ENCODE measurements at places on chromosomes 2 and 18.

GRCh38 chr2:20423847-20424246 is 23.0 kb upstream of the RHOB start:
- no peak for DNase-seq

- peak; percentile 53 for DNase-seq
These were observed 1.8 kb upstream of the NPAS2 start for GRCh38 chr2:100818003-100818605.

- DNase-seq = peak; percentile 71
These were observed 54.5 kb downstream of the DOCK10 start for GRCh38 chr2:224987733-224988132.

DNA sequence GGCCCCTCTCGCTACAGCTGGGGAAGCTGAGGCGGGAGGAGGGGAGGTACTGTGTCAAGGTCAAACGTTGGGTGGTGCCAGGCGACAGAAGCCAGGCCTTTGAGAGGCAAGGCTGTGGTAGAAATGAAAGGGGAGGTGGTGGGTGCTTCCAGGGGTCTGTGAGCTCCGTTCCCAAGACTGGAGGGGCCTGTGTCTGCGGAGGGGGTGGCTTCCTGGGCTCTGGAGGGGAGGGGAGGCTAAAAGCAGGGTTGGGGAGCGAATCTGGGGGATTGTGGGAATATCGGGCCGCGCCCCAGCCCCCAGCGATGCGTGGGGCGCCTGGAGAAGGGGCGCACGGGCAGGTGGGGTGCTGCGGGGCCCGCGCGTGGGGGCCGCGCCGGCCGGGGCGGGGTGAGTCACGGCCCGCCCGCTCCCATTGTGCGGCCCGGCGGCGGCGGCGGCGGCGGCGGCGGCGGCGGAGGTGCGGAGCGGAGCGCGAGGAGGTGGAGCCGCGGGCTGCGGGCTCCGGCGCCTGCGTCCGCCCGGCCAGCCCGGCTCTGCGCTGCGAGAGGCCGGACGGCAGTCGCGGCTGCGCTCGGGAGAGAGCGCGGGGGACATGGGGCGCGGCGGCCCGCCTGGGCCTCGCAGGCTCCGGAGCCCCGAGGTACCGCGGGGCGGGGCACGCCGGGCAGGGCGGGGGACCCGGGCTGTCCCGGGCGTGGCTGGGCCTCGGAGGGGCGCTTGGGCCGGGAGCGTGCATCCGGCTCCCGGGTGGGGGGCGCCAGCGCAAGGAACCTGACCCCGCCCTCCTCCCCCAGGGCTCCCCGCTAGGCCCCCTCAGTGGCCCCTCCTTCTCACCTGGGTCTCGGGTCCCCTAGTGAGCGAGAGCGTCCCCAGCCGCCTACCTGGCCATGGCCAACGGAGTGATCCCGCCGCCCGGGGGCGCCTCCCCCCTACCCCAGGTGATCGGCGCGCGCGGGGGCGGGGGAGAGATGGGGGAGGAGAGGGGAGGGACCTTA is at the start of gene SLC4A3:
SLC4A3 (plus strand) TSS at position 528 of the 998 bp plus-strand sequence; CDS start at position 891, 363 bp downstream.
- DNase-seq = peak; percentile 63

DNA sequence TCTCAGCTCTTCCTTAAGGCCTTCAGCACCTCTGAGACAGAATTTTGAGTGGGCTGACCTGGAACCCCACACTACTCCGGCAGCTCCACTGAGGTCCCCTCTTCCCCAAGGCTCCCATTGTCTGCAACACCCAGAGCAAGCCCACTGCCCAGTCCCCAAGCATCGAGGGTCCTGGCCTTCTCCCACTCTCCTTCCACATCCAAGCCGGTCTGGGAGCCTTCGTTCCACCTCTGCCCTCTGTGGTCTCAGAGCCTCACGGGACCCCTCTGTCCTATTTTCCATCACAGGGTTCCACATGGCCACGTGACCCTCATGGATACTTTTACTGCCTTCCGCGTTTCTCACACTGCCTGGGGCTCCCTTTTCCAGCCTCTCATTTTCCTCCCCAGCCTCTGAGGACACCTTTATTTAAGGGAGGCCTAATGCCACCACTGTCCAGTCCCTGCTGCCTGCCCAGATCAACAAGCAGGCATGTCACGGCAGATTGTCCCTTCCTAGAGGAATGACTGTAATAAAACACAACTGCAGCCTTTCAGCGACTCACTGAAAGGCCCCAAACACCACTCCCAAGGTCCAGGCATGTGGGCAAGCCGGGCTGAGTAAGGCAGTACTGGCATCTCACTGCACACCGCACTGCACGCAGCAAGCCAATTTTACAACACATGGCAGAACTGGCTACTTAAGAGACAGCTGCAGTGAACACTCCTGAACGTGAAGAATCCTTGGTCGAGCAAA is 7.9 kb upstream of the SALL3 start:
- no peak for DNase-seq

GRCh38 chr2:220915092-220915623 is 656.9 kb downstream of the EPHA4 start:
- DNase-seq = no peak

DNA sequence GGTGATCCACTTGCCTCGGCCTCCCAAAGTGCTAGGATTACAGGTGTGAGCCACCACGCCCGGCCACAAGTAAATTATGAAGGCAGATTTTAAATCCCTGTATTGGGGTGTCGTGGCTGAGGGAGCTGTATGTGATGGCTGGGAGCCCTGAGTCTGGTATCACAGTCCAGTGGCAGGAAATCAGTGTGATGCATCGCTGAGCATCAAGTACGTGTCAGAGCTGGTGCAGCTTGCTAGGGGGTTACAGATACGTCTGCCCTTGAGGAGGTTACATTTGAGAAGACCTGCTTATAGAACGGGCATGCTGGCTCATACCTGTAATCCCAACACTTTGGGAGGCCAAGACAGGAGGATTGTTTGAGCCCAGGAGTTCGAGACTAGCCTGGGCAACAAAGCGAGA is 4.3 kb downstream of the ENOSF1 start:
- no peak for DNase-seq

DNA sequence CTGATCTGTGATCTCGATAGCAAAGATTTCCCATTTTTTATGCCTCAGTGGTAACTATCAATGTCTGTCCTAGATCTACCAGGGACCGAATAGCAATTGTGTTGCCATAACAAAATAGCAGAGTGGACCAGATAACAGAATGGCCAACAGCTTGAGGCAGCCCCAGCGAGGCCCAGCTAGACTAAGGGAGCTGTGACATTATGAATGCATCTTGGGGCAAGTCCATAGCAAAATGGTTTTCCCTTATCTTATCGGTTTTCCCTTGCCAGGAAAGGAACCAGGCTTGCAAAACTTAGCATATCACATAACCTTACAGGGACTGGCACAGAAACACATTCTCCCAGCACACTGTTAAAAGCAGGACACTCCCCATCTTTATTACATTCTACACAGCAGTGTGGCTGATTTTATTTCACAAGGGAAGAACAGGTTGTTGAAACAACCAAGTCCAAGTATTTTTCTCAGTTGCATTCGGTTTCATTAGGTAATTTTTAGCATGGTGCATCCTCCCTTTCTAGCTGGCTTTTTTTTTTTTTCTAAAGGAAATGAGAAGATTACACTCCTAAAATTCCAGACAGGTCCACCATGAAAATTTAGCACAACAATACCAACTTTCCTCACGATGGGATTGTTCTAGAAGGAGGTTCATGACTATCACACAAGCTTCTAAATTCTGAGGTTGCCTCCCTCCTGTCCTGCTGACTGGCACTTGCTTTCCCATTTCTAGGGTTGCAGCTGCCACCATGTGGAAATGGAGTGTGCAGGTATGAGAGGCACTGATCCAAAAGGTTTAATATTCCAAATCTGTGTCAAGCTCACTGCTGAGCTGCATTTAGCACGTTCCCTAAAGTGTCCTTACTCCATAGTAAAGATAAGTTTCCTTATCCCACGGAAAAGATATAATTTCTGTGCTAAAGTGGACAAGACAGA is 97.0 kb upstream of the SLC35G4 start:
- peak; percentile 63 for DNase-seq

GRCh38 chr18:54090856-54091255 is 133.6 kb downstream of the MBD2 start:
- DNase-seq = no peak

- DNase-seq = no peak
These were observed 94.2 kb downstream of the EPHA4 start for GRCh38 chr2:221477714-221478484.

DNA sequence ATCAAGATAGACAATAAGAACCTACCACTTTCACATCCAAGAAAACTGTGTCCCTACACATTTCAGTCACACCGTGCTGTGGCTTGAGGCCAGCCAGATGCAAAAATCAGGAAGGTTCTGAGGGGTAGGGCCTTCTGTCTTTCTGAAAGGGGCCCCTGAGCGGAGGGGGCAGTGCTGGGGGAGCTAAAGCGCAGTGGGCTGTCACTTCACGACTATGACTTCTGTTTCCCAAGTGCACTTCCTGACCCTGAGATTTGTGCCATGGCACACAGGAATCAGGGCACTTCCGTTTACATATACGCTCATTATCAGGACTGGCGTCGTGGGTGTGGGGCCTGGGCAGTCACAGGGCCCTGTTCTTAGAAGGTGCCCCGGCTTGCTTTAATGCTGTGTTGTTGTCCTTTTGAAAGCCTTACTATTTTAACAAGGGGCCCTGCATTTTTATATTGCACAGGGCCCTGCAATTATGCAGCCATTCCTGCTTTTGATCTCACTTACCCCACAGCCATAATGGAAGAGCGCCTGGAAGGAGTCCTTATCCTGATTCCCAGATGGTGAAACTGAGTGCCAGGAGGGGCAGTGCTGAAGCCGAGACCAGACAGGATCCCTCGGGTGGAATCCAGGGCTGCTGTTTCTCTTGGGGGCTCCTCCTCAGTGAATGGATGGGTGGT is 620 bp downstream of the NGEF start:
- no peak for DNase-seq

DNA sequence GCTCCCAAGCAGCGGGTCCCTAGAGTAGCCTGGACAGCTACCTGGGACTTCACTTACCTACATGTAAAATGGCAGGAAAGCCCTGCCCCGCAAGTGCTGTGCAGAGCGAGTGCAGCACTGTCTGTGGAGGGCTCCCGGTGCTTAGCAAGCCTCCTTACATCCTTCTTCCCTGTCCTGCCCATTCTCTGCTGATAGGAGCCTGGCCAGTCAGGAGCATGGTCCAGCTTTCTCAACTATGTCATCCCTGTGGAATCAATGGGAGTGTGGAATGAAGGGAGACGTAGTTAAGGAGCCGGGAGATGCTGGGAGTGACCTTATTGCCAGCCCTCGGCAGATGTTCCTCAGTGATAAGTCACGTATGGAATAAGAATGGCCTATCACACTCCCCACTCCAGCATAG is 661.9 kb upstream of the ID2 start:
- no peak for DNase-seq

All from ELR (cell line).